ENCODE measurements at places on chromosomes 2 and 18.

- peak; percentile 13 for DNase-seq
Observed at GRCh38 chr2:8447610-8448221, 234.1 kb upstream of the ID2 start.

DNA sequence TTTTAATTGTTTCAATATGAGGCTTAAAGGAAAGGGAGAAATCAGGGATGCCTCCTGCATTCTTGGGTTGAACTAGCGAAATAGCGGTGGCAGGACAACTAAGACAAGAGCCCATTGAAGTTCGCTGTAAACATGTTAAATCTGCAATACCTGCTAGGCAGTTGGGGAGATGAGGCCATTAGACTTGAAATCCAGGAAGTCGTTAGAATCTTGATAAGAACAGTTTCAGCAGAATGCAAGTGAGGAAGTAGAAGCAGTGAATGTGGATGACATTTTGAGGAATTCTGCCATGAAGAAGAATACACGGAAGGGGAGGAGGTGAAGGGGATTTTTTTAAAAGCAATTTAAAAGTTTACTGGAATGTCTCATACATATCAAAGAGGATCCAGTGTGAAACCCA is 109.7 kb downstream of the LPIN1 start:
- no peak for DNase-seq

DNA sequence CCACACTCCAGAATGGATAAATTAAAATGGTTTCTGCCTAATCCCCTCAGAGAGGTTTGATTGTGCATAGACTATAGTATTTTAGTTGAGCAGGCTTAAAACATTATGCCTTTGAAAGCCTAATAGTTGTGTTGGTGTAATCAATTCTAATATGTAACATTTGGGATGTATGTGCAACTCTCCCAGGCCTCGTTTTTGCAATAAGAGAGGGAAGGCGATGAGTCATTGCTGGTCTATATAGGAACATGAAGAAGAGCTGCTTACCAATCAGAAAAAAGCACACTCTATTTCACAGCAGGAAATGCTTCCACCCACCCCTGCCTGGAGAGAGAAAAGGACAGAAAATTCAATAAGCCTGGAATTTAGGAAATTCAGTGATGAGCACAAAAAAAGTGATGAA is 1424.0 kb upstream of the PIK3C3 start:
- DNase-seq: no peak

DNA sequence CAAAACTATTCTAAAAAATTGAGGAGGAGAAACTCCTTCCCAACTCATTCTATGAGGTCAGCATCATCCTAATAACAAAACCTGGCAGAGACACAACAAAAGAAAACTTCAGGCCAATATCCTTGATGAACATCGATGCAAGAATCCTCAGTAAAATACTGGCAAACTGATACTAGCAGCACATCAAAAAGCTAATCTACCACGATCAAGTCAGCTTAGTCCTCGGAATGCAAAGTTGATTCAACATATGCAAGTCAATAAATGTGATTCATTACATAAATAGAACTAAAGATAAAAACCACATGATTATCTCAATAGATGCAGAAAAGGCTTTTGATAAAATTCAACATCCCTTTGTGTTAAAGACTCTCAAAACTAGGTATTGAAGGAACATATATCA is 63.1 kb downstream of the EHBP1 start:
- DNase-seq: no peak

DNA sequence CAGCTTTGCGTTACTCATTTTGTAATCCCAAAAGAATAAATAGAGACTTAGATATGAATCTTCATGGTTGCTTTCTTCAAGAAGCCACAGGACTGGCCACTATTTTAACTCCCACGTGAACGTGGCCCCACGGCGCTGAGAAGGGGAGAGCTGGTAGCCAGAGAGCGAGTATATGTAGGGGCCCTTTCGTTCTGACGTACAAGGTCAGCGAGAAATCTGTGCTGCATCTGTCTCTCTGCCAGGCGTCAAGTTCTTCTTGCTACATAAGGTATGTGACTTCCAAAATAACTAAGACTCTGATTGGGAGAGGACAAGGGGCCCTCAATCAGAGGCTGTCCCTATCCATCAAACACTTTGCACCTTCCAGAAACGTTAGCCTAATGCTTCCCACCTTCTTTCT is 149.2 kb downstream of the PLEKHA3 start:
- no peak for DNase-seq

GRCh38 chr2:144514616-144515091 is 5.3 kb downstream of the ZEB2 start:
- DNase-seq: no peak

GRCh38 chr2:202165945-202166344 is 72.5 kb downstream of the SUMO1 start:
- no peak for DNase-seq

DNA sequence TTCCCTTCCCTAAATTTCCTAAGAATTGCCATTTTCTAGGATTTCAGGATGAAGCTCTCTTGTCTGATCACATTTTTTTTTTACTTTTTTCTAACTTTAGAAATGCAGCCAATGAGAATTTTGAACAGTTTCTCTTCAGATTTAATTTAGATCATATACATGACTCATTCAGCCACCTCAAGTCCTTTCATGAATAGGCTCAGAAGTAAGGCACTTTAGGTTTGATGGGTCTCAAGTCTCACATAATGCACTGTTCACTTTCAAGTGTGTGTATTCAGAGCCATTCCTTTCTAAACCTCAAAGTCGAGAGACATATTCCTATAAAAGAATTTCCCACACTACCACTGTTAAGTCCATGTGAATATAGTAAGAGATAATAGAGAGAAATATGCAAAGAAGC is 614.1 kb upstream of the VRK2 start:
- DNase-seq: no peak

DNA sequence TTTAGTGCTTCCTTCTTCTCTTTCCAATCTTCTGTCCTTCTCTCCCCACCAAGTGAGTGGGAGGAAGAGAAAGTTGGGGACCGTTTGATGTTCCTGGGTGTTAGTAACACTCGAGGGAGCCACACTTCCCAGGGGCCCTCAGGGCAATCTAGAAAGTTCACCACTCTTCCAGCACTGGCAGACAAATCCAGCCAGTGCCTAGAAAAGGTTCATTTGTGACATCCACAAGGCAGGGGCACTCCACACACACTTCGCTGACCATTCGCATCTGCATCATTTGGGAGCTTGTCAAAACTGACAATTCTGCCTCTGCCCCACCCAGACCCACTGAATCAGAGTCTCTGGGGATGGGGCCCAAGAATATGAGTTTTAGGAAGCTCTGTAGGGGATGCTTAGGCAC is 86.8 kb upstream of the ST3GAL5 start:
- DNase-seq: no peak

- no peak for DNase-seq
Observed at GRCh38 chr18:56662902-56663301, 11.7 kb downstream of the WDR7 start.

- no peak for DNase-seq
Observed at GRCh38 chr2:14231391-14231898, 401.1 kb upstream of the LRATD1 start.

- no peak for DNase-seq
Observed at GRCh38 chr2:167293172-167293781, 405.0 kb downstream of the XIRP2 start.

DNA sequence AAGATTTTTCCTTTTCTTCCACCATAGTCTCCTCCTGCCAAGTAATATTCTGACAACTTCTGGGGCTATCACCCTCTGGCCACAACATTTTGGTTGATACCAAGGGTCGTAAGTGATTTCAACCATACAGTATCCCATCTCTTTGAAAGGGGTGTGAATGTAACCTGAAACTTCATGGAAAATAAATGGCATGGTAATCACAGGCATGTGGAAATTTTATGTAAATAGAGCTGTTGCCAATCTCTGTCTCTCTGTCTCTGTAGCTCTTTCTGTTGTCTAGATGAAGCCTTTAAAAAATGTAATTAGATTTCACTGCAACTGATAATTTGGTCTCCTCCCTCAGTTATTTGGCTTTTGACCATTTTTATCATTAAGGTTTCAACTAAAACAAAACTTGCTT is 125.6 kb upstream of the RPRM start:
- no peak for DNase-seq

DNA sequence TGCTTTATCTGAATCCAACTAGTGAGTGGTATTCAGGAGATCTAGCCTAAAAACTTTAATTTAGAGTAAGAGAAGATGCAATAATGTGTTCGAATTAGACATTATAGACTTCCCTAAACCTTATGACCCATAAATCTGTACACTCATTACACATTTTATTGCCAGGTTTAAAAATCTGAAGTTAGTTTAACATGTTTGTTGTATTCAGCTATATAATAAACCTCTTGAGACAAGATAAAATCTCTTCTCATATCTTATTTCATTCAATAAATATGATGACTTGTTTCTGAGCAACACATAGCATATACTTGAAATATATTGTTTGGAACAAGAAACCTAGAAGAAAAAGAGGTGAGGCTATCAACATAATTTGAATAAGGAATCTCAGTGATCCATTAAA is 150.7 kb downstream of the CDH7 start:
- no peak for DNase-seq

GRCh38 chr18:60981682-60982328 is 351.4 kb upstream of the CDH20 start:
- DNase-seq: no peak

GRCh38 chr18:5582849-5583681 is 39.3 kb upstream of the EPB41L3 start:
- no peak for DNase-seq

- DNase-seq: no peak
Observed at GRCh38 chr2:240998706-240998994, 232 bp downstream of the SNED1 start.

- no peak for DNase-seq
Observed at GRCh38 chr2:128726236-128726635, 407.6 kb upstream of the HS6ST1 start.

- no peak for DNase-seq
Observed at GRCh38 chr18:26655525-26656430, 107.4 kb upstream of the KCTD1 start.

DNA sequence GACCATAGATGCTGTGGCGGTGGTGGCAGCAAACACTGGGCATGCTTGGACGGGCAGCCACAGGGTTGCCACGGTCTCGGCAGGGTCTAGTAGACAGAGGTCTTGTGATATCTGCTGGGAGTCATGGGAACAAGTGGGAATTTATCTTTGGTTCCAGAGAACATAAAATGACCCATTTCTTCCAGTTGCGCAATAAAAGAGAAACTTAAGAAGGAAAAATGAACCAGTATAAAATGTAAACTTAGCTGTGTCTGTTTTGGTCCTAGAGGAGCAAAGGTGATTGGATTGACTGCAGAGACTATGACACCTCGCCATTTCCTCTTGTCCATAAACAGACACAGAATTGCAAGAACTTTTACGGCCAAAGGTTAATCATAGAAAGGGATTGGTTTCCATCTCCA is 132.6 kb upstream of the RBBP8 start:
- no peak for DNase-seq

GRCh38 chr18:26429535-26430226 is 118.7 kb downstream of the KCTD1 start:
- no peak for DNase-seq

DNA sequence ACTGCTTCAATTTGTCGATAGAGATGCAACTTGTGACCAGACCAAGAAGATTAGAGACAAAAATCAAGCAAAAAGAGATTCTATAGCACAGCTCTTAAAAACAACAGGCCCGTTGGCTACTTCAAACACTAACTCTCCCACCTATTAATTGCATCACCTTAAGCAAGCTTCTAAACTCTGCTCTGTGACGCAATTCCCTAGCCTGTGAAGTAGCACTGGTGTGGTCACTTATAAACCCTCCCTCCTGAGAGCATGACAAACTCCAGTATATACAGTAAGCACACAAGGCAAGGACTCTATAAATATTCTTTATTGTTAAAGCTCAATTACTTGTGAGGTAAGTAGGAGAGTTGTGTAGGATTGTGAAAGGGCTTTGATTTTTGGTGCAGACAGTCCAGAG is 72.3 kb downstream of the CMPK2 start:
- no peak for DNase-seq

GRCh38 chr2:2455151-2455550 is 124.1 kb upstream of the MYT1L start:
- DNase-seq: no peak

DNA sequence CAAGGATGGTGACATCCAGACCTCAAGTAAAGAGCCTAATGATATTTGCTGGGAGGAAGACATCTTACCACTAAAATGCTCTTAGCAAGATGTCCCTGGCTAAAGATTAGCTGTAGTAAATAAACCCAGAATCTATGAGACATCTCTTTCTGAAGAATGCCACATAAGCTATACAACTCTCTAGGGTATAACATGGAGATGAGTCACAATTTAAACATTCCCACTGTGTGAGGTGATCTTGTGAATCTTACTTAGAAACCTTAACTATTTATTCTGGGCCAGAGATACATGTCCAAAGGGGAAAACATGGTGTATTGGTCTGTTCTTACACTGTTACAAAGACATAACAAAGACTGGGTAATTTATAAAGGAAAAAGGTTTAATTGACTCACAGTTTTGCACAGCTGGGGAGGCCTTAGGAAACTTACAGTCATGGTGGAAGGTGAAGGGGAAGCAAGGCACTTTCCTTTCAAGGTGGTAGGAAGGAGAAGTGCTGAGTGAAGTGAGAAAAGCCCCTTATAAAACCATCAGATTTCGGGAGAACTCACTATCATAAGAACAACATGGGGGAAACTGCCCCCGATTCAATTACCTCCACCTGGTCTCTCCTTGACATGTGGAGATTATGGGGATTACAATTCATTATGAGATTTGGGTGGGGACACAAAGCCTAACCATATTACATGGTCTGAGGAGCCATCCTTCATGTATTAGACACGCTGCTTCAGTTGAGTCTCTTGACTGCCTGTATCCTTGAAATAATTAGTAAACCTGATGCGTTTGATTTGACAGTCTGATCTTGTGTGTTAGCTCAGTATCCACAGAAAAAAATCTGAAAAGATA is 17.1 kb downstream of the KRCC1 start:
- no peak for DNase-seq

DNA sequence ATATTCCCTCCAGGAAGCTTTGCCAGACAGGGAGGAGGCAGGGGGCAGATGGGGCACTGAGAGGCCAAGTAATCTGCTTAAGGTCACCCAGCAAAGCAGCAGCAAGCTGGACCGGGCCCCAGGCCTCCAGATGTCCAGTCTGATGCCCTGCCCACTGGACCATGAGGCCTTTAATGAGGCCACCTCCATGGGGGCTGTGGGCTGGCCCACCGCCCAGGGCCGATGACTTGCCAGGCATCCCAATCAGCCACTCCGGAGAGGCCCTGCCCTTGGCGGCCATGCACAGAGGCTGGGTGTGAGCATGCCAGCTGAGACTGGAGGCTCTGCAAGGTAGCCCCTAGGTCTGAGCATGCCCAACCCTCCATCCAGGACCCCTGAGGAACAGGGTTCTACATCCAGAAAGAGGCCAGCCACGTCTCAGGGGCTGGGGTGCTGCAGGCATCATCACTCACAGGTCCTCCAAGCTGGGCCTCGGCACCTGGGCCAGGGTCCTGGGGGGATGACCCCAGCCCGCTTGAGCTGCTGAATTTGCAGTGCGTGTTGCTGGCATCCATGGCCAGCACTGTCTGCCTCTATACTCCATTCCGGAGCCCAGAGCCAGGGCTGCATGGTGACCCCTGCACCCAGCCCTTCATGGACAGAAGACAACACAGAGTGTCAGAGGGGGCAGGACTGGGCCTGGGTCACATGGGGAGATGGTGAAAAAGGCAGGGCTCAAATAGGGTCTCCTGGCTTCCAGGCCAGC is 164.2 kb downstream of the INHBB start:
- no peak for DNase-seq
